ENCODE measurements at places on chromosomes 11 and 22.

DNA sequence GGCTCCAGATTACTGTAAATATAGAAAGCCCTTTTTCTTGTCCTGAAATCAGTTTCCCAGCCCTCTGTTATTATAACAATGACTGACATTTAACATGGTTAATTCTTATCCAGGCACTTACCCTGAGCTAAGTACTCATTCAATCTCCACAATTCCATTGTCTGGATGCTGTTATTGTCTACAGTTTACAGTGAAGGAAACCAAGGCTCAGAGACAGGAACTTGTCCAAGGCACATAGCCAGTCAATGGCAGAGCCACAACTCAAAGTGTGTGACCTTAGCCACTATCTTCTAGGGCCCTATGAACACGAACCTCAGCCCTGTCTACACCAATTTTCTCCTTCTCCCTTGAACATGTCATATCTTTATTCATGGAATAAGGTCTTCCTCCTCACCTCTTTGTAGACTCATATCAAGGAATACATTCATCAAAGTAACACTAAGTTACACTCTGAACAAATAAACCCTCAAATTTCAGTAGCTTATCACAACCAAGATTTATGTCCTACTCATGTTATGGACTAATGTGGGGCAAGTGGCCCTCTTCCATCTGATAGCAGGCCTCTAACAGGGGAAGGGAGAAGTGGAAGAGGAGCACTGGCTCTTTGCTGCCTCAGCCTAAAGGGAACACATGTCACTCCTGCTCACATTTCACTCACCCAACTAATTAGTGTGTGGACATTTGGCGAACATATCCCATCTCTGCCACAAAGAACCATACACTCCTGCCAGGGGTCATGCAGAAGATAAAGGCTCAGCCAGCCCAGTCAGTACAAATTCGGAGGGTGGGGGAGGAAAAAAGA, 39.3 kb upstream of the APLNR start:
- no peak for DNase-seq

GRCh38 chr22:43412808-43413795, 1.3 kb downstream of the MPPED1 start:
- no peak for DNase-seq

DNA sequence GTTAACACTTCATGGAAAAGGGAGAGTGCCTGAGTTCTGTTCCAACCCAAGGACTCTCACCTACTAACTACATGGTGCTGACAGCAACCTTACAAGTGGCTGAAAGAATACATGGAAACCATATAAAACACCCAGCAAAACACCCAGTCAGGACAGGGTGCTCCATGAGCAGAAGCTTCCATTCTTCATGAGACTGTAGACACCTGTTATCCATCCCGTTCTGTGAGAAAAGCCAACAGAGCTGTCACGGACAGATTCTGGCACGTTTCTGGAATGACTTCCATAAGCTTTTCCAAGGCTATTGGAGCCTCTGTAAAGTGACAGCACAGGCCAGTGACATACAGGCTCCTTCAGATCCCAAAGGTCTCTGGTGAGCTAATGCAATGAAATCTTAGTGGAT, 23.2 kb downstream of the PRR14L start:
- DNase-seq: no peak

- DNase-seq: no peak
Observed at GRCh38 chr11:123901867-123902266, at the start of gene OR8D4. OR8D4 (plus strand) TSS chr11:123902167; CDS start chr11:123906432, 4,265 bp downstream.

- DNase-seq: no peak
Observed at GRCh38 chr11:125226031-125226430, 61.5 kb downstream of the PKNOX2 start.

DNA sequence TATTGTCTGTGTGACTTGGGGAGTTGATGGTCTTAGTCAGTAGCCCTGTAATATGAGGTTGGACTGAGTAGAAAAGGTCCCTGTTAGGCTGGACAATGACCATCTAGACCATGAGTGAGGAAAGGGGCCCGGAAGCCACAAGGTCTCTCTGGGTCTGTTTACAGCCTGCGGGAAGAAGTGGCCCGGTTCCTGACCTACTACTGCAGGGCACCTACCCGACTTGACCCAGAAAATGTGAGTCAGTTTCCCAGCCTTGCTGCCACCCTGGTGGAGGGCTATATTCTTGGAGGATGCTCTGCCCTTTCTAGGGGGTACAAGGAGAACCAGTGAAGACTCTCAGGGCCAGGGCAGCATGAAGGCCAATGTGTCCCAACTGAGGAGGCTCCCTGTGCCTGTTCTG, 3.4 kb downstream of the ACCSL start:
- no peak for DNase-seq

- DNase-seq: no peak
Observed at GRCh38 chr11:125071435-125071834, 8.3 kb downstream of the SLC37A2 start.

DNA sequence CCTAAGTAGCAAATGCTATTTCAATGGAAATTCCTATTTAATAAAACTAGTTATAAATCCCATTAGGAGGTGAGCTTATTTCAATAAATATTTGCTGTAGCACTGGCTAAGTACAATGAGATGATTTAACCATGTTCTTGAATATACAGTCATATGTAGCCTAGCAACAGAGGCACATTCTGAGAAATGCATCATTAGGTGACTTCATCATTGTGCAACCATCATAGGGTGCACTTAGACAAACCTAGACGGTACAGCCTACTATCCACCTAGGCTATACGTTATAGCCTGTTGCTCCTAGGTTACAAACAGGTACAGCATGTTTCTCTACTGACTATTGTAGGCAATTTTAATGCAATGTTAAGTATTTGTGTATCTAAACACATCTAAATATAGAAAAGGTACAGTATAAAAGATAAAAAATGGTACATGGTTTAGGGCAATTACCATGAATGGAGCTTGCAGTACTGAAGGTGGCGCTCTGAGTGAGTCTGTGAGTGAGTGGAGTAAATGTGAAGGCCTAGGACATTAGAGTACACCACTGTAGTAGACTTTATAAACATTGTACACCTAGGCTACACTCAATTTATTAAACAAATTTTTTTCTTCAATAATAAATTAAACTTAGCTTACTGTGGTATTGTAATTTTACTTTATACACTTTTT, 350.1 kb downstream of the CASP12 start:
- no peak for DNase-seq

DNA sequence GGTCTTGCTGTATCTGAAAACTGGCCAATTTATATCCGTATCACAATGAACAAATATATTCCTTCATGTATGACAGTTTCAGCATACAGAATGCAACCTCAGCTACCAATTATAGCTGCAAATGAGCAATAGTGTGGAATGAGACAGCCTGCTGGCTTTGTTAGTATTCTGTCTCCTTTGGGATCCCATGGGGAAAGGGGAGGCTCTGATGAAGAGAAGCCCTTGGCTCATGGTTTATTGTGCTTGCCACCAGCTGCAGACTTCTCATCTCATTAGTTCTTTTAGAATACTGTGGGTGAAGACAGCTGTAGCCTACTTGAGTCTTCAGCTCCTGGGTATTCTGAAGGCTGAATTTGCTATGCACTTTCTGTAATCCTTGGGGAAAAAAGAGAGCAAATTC, 42.4 kb downstream of the PITPNB start:
- no peak for DNase-seq

DNA sequence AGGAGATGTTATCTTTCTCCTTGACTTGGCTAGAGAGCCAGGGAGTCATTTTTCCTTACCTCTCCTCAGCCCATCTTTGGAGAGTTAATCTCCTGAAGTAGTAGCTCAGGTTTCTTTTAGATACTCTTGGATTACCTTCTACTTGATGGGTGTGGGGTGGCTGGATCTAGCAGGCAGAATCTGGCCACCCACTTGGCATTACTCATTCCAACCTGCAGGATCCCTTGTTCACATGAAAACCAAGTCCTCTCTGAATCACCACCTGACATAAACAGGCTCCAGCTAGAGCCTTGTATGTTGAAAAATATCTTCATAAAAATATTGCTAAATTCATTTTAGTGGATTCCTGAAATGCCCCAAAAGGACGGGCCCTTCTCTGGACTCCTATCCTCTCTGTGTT, 250.6 kb upstream of the PLET1 start:
- DNase-seq: no peak

- DNase-seq: no peak
Observed at GRCh38 chr11:130908770-130909625, 7.3 kb downstream of the SNX19 start.

- DNase-seq: no peak
Observed at GRCh38 chr11:8384199-8384821, 120.6 kb upstream of the LMO1 start.

DNA sequence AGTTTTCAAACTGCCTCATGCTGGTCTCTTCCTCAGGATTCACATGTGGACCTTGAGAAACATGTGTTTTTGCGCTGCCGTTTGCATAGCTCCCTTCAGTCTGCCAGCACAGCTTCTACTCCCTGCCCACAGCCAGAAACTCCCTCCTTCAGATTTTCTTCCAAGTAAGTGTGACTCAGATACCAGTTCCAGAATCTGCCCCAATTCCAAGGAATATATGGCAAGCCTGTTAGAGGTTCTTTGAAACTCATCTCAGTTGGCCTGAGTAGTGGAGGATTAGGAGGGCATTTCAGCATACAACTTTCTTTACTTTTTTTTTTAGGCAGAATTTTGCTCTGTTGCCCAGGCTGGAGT, 67.1 kb downstream of the SNX19 start:
- no peak for DNase-seq

DNA sequence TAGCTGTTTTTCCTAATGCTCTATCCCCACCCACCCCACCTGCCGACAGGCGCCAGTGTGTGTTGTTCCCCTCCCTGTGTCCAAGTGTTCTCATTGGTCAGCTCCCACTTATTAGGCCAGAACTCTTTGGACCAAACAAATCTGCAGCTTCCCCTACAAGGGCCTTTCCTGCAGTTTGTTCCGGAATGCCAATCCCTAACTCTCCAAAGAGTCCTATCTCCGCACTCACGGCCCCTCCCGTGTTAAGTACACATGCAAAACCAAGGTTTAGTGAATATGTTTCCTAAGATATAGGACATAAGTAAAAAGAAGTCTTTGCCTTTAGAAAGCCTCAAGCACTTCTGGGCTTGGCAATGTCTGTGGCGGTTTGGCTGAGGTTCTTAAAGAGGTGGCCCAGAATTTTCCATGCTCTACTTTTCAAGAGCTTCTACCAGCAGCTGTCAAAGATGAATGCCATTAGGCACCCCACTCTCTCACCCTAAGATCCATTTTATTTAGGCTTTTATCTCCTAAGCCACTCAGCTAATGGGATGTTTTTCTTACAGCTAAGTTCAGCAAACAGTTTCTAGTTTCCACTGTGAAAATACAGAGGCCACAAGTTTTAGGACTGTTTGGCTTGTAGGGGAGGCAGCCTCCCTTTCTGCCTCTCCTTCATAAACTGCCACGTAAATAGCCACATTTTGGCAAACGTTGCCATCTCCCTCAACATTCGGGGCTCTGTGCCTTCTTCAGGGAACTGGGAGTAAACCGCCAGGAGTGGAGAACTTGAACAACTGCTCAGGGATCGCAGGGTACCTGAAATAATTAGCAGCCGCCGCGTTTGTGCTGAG, 1.6 kb downstream of the CD59 start:
- no peak for DNase-seq
